ENCODE measurements at places on chromosomes 11 and 22.

DNA sequence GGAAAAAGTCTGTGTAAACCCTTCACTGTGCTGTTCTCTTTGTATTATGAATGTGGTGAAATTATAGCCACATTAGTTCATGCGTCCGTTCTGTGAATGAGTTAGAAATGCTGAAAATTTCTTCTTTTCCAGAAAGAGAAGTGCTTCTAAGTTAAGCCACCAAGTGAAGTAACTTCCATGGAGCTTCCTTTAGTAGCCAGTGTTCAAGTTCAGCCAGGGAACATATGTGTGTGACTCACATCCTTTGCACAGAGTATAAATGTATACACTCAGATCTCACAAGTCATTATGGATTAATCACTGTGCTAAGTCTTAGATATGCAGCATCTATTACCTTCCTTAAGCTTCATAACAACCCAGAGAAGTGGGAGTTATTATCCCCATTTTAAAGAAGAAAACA is 3.1 kb upstream of the MMP8 start:
- DNase-seq: no peak

- DNase-seq: no peak
Observed at GRCh38 chr22:35158336-35158735, 92.4 kb downstream of the ISX start.

DNA sequence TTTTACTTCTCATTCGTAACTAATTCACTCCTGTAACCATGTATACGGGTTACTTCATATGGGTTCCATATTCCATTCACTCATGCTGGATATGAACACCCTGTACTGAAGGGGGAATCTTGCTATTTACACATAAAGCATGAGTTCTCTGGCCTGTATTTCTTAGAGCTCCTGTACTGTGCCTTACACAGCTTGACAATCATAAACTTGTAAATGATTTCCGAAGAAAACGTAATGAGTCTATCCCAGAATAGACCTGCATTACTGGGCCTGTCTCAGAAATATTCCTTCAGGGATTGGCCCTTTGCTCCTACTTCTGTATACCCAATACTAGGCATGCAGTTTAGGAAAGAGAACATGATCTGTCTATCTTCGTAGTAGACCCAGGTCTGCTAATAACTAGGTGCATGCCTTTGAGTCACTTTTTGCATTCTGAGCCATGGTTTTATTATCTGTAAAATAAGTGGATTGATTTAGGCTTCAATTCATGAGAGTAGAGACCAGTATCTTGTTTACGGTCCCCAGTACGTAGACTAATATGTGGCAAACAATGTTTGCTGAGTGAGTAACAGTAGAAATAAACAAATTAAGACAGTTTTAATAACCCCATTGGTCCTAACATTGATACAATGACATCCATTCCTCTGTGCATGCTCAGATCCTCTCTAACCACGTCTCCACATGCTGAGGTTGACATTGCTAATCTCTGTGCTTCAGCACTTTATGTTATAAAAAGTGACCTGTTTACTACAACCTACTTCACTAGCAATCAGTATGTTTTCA is 1.2 kb downstream of the CCDC34 start:
- no peak for DNase-seq

GRCh38 chr22:28835630-28836189 is 35.3 kb upstream of the XBP1 start:
- DNase-seq: no peak

- DNase-seq: no peak
Observed at GRCh38 chr11:48095779-48096470, 115.6 kb downstream of the PTPRJ start.

DNA sequence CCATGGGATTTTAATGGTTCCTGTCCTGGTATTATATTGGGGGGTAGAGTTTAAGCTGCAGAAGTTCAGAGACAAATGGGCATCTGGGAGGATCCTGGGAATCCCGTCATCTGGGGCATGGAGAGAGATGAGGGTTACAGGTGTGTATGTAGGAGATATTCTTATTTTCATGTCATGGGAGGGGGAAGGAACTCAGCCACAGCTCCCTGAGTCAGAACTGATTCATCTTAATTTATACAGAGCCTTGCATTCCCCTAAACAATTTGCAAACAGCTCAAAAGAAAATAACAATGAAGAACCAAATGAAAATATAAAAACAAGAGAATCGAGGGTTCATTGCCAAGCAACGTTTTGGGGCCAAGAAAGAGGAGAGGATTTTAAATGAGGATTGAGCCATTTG is 155.9 kb upstream of the TBCEL start:
- DNase-seq: no peak

DNA sequence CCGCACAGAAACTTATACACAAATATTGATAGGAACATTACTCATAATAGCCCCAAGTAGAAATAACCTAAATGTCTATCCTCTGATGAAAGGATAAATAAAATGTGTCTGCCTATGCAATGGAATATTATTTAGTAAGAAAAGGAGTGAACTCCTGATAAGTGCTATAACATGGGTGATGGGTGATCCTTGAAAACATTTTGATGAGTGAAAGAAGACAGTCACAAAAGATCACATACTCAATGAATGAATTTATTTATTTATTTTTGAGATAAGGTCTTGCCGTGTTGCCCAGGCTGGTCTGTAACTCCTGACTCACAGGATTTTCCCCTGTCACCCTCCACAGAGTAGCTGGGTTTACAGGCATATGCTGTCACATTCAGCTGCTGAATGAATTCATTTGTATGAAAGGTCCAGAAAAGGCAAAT is 17.3 kb downstream of the RNF121 start:
- no peak for DNase-seq

DNA sequence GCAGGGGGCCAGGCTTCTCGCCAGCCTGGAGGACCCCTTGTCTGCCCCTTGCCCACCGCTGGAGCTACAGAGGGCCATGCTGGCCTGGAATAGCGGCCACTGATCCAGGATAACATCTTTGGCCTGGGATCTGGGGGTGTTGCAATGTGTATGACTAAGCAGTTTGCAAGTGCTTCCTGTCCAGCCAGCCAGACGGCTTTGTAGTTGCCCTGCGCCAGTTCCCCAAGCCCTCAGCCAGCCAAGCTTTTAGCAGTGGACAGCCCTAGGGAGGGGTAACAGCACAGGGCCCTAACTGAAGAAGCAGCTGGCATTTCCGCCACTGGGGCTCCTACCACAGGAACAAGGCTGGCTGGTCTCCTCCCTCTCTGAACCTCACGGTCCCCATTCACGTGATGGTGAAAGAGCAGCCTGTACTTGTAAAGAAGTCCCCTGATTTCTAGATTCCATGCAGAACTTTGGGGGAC is 32.1 kb downstream of the UQCR10 start:
- DNase-seq: no peak

GRCh38 chr11:95829580-95830259 is 39.4 kb downstream of the CEP57 start:
- no peak for DNase-seq

DNA sequence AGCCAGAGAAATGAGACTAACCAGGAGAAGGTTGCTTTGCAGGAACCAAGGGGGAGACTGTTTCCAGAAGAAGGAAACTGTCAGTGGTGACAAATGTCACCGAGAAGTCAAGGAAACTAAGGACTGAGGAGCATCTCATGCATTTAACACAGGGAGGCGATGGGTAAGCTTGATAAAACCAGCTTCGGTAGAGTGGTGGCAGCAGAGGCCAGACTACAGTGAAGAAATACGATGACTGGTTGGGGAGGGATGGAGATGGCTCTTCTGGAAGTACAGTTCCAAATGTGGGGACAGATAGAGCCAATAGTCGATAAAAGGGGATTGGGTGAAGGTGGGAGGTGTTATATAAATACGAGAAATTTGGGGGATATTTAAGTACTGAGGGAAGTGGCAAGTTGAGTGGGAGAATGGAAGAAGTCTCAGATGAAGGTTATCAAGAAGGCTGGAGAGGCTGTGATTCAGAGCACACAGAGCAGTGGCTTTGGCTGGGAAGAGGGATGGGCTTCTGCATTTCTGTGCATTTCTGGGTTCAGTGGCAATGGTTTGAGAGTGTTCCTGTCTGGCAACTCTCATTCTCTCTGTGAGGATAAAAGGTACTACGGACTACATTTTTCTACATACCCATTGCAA is 29.2 kb downstream of the SC5D start:
- peak; percentile 22 for DNase-seq

- DNase-seq: no peak
Observed at GRCh38 chr11:60941371-60942119, 10.4 kb downstream of the SLC15A3 start.

GRCh38 chr22:28243539-28243938 is 324.5 kb upstream of the PITPNB start:
- no peak for DNase-seq

DNA sequence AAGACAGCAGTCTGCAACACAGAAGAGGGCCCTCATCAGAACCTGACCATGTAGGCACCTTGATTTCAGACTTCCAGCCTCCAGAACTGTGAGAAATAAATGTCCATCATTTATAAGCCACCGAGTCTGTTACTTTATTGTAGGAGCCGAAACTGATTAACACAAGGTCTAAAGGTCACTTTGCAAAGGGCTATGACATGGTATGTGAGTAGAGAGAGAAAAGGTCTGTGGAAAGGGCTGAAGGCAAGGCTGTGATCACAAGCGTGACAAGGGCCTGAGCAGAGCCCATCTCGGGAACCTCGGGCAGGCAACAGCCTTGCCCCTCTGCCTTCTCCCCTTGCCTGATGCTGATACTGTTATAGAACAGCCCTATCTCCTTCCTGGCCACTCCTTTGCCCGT is 73.4 kb upstream of the TEAD1 start:
- DNase-seq: no peak

DNA sequence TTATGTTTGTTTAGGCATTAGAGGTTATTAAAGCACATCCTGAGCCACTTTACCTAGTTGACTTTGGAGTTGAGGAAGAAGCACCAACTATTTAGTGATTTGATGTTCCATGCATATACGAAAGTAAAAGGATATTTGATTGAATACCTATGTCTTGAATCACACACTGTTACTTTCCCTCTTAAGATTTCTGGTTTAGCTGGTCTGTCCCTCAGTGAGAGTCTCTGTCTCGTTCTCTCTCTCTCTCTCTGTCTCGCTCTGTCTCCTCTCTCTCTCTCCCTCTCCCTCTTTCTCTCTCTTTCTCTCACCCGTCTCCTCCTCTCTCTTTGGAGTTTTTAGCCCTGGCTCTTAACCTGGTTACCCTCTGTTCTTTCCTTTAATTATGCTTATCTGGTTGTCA is 11.0 kb downstream of the CTNND1 start:
- DNase-seq: no peak

DNA sequence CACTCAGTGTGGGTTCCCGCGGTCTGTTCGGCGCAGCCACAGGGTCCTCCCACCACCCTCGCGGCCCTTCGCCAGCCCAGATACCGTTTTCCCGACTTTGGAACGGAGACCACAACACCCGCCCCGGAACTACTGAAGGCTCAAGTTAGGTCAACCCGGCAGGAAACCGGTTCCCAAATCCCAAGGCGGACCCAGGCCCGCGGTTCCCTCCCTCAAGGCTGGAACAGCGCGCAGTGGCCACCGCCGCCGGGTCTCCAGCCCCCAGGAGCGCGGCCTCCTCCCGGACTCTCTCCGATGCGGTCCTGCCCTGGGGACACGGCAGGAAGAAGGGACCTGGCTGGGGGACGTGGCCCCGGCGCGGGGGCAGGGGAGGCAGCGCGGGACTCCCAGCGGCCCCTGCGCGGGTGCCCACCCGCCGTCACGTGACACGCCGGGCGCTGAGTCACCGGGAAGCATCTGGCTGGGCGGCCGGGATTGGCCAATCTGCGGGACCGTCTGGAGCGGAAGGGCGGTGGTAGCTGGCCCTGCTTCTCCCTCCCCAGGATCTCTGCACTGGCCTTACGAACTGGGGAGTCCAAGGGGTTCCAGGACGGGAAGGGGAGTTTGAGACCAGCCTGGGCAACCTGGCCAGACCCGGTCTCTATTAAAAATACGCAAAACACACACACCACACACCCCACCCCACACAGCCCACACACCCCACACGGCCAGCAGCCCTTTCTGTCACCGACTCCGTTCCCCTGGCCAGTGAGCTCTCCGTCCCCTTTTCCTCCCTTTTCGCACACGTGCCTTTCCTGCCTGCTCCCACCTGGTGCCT is 21.5 kb upstream of the MALAT1 start:
- peak; percentile 88 for DNase-seq

GRCh38 chr11:2651826-2652271 is 47.9 kb downstream of the KCNQ1OT1 start:
- no peak for DNase-seq

GRCh38 chr22:32660292-32660691 is 141.2 kb upstream of the TIMP3 start:
- peak; percentile 1 for DNase-seq

GRCh38 chr11:112302226-112302868 is 41.7 kb upstream of the PLET1 start:
- no peak for DNase-seq

- no peak for DNase-seq
Observed at GRCh38 chr11:7672960-7673723, at the start of gene CYB5R2. TSS of gene CYB5R2 (minus strand) at chr11:7673500. CDS start at chr11:7672825, 675 bp downstream.

GRCh38 chr22:36279219-36279666 is 26.3 kb downstream of the APOL1 start:
- DNase-seq: no peak

DNA sequence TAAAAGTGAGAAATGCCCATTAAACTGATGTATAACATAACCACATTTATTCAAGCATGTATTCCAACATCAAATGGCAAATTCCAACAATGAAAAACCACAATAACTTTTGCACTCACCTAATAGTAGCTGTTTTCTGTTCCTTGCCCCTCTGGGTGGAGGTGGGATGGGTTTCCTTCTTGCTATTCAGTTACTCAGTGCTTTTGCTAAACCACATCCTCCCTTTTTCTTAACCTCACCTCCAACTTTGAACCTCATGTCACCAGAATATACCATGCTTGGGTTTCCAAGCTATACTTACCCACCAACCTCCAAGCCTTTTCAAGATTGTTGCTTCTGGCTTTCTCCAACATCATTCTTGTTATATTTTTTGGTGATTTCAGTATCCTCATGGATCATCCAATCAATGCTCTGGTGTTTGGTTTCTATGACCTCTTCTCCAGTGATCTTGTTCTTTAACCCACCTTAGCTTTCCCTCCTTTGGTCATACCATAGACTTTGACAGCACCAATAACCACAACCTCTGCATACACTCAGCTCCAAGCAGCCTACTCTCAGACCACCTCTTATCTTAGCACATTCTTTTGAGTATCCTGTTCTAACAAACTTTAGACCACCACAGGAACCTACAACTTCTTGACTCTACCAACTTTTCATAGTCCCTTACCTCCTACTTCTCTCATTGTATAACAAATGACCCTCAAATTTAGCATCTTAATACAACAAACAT is 3.2 kb upstream of the CCDC15 start:
- DNase-seq: no peak

- DNase-seq: no peak
Observed at GRCh38 chr11:83026229-83026628, 45.5 kb downstream of the RAB30 start.

DNA sequence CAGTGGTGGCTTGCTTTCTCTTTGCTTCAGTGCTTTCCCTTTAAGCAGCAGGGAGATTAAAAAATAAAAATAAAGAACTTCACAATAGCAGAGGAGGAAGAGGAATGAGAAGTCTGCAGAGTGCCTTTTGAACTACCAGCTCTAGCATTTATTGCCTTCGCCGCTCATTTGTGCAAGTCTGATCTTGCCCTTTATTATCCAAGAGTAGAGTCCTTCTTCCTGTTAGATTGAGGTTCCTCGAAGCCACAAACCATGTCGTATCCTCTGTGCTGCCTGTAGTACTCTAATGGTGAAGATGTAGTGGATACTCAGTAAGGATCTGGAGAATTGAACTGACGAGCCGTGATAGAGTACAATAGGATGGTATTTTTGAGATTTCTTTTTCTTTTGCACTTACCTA is 101.2 kb upstream of the RAG2 start:
- no peak for DNase-seq

- no peak for DNase-seq
Observed at GRCh38 chr22:36021606-36022153, 6.9 kb downstream of the RBFOX2 start.

- no peak for DNase-seq
Observed at GRCh38 chr22:25237503-25237902, 18.1 kb downstream of the CRYBB2 start.

Data from NCI-H2107 (cell line).